ENCODE measurements at places on chromosomes 12 and 14. TPM values are rescaled to one million over a fixed set of nuclear protein-coding genes. Genes with fewer than 3 reads are reported as not detected.

The GPR135 gene
- 0.43 TPM for polyA plus RNA-seq

The DBX2 gene
- polyA plus RNA-seq = not detected

The RASSF9 gene
- 0.86 TPM for polyA plus RNA-seq

The EML1 gene
- polyA plus RNA-seq = 14.1 TPM

The ARHGEF25 gene
- polyA plus RNA-seq = 4.7 TPM

All from adipose tissue (tissue), 3 donors.